ENCODE measurements at places on chromosomes 1 and 21.
A peak's percentile ranks its signal among the peaks of the same experiment; 100 is the strongest.

DNA sequence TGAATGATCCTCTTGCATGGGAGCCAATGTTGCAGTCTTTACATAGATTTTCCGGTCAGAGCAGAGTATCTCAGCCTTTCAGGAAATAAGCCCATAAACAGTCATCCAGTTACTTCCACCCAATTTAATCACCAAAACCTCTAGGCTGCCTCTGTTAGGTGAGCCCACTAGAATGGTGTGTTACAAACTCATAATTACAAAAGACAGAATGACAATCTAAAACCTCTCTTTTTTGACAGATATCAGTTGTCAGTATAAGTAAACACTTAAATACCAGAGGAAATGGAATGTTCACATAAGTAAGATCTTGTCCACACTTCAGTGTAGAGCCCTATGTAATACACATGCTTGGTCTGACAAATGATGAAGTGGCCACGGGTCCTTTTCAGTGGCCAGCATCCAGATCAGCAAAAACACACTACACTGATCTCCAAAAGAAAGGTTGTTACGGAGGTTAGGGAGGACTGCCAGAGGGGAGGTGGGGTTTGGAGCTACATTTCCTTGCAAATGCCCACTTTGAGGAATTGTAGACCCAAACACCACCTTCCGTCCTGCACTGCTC, 71.3 kb upstream of the FBXO28 start:
- DNase-seq, result no peak

- DNase-seq, result peak; percentile 38
Observed at GRCh38 chr1:115748401-115749150, 19.9 kb downstream of the CASQ2 start.

- DNase-seq, result peak; percentile 36
Observed at GRCh38 chr1:8660411-8660828, 157.0 kb downstream of the RERE start.

GRCh38 chr1:25914074-25914995, 8.1 kb upstream of the STMN1 start:
- DNase-seq, result no peak

GRCh38 chr1:169529068-169529642, 43.4 kb upstream of the SLC19A2 start:
- peak; percentile 78 for DNase-seq

DNA sequence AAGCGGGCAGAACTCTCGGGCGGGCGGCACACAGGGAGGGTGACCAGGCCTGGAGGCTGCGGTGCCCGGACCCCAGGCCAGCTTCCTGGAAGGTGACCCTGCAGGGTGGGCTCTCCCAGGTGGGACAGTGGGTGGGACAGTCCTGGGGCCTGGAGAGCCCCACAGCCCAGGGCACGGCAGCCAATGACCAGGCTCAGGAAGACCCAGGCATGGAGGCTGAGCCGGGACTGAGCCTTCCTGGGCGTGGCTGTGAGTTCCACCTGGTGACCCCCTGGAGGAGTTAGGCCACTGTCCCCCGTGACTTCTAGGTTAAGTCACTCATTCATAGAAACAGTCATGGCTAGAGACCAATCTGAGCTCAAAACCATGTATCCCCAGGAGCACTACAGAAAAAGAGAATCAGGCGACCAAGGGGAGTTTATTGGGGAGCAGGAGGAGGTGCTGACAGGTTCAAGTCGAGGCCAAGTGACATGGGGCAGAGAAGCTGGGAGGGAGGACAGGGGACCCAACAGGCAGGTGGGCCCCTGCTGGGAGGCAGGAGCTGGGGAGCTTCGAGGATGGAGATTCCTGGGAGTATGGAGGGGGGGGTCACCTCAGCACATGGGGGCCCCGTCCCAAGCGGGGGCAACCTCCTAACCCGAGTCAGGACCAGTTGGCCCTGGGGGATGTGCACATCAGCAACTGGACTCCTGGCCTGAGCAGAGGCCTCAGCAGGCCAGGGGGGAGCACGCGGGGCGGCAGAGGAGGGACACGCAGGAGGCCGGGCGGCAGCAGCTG, 1.2 kb downstream of the KRTAP10-5 start:
- no peak for DNase-seq

GRCh38 chr1:245874942-245875580, 632.0 kb downstream of the SMYD3 start:
- peak; percentile 12 for DNase-seq

- DNase-seq, result no peak
Observed at GRCh38 chr1:205208811-205209210, 2.7 kb downstream of the DSTYK start.

GRCh38 chr21:25169370-25169769, 437.9 kb downstream of the MRPL39 start:
- DNase-seq, result no peak

DNA sequence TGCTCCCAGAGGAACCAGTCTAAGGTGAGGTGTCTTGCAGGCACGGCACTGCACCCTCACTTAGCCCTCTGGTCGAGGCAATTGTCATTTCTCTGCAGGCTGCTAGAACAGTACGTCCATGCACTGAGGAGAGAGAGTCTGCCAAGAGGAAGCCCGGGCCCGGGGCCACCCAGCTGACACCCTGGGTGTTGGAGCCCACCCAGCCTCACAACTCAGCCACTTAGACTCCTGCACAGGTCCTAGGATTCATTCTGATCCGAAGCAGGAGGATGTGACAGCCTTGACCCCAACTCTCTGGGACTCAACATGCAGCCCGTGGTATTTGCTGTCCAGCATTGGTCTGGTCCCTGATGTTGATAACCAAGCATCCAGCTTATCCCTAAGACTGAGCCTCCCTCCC, 111.9 kb downstream of the ADSS2 start:
- no peak for DNase-seq

GRCh38 chr1:219900201-219900600, 28.2 kb downstream of the SLC30A10 start:
- DNase-seq, result no peak

DNA sequence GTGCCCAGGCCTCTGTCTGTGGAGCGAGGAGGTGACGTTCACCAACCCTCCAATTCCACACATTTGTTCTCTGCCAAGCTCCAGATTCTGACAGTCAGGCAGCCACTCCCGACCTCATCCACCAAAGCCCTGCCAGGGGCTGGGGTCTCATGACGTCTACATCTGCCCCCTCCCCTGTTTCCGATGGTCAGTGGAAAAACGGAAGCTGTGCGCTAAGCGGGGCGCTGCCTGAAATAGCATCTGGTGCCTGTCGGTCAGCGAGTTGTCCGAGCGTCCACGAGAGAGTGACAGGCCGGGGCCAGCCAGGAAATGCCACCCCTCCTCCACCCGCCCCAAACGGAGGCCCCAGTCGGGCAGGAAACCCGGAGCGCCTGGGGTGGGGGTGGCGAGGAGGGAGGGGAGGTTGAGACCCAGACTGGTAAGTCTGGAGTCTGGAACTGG, 3.2 kb upstream of the TAL1 start:
- no peak for DNase-seq

DNA sequence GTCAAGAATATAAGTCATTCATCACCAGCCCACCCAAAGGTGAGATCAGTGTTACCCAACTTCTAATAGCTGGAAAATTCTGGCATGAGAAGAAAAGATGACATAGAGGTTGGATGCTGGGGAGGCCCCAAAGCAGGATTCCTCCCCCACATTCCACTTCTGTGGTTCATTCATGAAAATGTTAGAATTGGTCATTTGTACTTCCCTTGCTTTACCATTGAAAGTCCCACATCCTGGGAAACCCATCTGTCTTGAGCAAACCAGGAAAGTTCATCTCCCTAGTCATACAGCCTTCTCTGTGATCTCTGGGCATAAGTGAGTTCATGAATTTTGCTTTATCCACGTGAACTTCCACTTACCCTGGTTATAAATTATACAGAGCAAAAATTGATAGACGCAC, 66.8 kb downstream of the SERINC2 start:
- DNase-seq, result no peak

GRCh38 chr21:45341779-45342178, 54.1 kb upstream of the POFUT2 start:
- DNase-seq, result peak; percentile 48

DNA sequence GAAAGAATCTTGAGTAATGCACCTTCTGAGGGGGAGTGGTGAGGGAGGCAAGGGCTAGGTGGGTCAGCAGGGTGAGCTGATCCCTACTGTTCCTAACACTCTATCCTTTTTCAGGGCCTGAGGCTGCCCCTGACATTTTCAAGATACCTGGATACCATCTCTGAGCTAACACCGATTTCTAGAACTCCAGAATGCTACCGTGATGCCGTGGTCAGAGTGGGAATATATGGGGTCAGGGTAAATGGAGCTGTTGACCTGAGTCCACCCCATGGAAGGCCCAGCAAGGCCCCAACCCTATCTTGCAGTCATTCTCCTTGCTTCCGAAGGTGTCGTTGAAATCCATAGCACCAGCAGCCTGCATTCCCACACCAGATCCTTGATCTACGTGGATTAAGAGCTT, 18.0 kb upstream of the PTPRF start:
- DNase-seq, result no peak

DNA sequence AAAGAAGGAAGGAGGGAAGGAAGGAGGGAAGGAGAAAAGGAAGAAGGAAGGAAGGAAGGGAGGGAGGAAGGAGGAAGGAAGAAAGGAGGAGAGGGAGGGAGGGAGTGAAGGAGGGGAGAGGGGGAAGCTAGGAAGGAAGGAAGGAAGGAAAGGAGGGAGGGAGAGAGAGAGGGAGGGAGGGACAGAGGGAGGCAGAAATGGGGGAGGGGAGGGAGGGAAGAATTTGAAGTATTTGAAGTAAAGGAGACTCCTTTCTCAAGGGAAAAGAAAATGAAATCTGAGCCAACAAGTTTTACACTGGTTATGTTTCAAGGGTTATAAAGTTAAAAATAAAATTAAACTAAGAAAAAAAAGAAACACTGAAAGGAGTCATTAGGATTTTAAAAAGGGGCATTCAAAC, 431.4 kb downstream of the BRINP3 start:
- DNase-seq, result no peak

DNA sequence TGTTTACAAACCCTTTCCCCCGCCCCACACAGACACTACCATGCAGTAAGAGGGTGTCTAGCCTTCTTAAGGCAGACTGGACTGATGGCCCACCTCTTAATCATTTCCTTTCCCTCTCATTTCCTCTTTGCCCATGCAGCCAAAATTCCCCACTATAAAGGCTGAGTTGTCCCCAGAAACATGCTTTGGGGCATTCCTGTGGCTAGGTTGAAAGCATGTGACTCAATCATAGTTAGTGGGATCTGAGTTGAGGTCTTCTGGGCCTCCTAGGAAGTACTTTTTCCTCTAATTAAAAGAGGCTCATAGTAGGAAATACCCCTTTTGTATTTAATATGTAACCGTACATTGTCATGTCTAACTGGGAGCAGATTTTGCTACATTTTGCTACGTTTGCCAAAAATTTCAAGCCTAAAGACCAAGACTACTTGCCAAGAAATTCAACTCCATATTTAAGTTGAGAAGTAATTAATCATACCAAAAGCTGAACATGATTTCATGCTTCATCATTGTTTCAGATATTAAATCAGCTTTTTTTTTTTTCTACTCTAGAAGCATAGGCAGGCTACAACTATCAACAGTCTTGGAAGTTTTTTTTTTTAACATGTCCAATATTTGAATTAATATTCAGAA, 174.7 kb downstream of the ADGRL4 start:
- peak; percentile 60 for DNase-seq

- no peak for DNase-seq
Observed at GRCh38 chr1:107538502-107538901, 397.7 kb downstream of the NTNG1 start.

- DNase-seq, result no peak
Observed at GRCh38 chr1:24737368-24738117, 7.7 kb upstream of the CLIC4 start.

- DNase-seq, result peak; percentile 17
Observed at GRCh38 chr1:91440847-91441246, 36.2 kb upstream of the HFM1 start.

- no peak for DNase-seq
Observed at GRCh38 chr1:171075041-171075440, 15.7 kb upstream of the FMO3 start.

GRCh38 chr1:59499943-59500569, 203.2 kb downstream of the FGGY start:
- no peak for DNase-seq

DNA sequence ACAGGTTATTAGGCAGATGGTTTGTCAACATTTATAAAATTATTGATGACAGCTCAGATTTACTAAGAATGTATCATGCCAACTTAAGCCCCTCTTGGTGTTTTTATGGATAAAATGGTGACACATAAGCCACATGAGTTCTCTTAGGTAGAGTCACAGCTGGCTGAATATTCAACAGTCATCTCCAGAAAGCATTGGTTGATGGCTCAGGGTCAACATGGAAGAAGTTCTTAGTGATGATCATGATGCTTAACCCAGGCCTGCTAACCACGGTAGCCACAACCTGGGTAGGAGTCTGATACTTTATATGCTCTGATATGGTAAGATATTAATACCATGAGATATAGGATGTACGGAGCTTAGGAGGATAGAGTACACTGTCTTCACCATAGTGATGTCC, 46.4 kb upstream of the SIPA1L2 start:
- DNase-seq, result no peak

- DNase-seq, result no peak
Observed at GRCh38 chr1:147598621-147599361, 57.5 kb downstream of the BCL9 start.

DNA sequence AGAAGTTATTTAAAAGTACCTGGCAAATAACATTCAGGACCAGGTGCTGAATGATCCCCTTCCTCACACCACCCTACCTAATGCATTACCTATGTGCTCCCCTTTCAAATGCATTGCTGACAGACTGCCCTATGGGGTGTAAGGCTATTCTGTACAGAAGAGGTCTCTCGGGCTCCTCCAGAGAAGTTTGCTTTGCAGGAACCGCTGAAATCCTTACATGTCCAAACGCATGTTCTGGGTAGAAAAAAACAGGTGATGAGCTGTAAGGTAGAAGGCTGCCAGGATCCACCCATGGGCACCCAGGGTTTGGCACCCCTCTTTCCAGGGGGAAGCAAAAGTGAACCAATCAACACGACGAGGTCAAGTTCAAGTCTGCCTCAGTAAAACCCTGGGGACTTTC, 58.3 kb upstream of the TARBP1 start:
- DNase-seq, result no peak

GRCh38 chr1:39490596-39491145, 765 bp upstream of the BMP8A start:
- DNase-seq, result no peak

DNA sequence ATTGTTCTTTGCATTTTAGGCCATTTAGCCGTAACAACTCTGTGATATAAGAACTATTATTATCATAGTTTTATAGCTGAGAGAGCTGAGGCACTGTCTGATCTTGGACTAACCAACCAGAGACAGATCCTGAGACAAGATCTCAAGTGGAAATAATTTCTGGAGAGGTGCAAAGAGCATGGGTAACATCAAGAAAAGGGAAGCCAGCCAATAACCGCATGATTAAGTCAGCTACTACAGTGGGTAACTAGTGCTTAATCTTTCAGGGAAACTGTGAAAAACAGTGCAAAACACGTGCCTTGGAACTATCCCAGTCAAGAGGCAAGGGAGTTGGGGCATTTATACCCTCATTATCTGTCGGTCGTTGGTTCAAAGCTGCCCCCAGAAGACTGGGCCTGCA, 105.8 kb downstream of the OMA1 start:
- no peak for DNase-seq

- peak; percentile 94 for DNase-seq
Observed at GRCh38 chr1:25895365-25895990, 10.7 kb downstream of the STMN1 start.

Measured in RWPE1 (cell line).